GM12891 (cell line): ENCODE measurements at places on chromosomes 11 and 22.

DNA sequence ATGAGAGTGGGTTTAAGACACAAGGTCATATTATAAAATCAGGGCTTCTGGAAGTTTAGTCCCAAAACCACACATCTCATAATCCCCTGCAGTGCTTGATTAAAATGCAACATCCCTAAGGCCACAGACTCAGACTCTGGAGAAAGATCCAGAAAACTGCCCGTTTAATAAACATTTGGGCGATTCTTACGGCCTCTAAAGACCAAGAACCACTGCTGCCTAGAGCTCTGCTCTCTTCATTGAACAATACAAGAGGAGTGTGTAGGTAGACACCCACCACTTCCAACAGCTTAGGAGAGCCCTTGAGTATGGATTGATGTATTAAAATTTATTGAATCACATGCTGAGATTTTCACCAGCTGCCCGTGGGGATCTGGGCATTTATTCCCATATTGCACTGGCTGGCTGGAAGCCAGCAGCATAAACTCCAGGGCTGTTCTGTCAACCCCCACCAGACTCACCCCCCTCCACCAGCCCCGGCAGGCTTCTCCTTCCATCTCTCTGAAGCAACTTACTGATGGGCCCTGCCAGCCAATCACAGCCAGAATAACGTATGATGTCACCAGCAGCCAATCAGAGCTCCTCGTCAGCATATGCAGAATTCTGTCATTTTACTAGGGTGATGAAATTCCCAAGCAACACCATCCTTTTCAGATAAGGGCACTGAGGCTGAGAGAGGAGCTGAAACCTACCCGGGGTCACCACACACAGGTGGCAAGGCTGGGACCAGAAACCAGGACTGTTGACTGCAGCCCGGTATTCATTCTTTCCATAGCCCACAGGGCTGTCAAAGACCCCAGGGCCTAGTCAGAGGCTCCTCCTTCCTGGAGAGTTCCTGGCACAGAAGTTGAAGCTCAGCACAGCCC is 749 bp upstream of the BEST1 start:
- DNase-seq = no peak

DNA sequence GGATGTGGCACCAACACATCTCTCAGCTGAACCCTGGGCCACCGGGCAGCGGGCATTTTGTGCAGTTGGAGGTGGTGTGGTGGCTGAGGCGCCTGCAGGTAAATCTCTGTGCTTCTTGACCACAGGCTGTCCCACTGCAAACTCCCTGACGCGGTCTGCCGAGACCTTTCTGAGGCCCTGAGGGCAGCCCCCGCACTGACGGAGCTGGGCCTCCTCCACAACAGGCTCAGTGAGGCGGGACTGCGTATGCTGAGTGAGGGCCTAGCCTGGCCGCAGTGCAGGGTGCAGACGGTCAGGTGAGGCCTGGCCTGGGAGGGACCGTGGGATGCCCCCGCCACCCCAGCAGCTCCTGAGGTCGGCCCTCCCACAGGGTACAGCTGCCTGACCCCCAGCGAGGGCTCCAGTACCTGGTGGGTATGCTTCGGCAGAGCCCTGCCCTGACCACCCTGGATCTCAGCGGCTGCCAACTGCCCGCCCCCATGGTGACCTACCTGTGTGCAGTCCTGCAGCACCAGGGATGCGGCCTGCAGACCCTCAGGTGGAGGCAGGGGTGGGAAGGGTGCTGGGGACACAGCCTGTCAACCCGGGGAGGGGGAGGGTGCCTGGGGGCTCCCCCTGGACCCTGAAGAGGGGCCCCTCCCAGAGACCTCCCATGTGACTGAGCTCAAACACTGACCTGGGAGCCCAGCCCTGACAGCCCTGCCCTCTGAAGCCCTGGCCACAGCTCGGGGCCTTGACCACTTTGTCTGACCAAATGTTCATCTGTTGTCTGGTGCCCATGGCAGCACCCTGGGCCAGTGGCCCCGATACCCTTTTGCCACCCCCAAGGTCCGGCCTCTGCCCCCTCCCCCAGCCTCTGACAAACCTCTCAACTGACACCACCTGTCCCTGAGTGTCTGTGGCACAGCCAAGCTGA is 4.6 kb upstream of the PGGHG start:
- no peak for DNase-seq

DNA sequence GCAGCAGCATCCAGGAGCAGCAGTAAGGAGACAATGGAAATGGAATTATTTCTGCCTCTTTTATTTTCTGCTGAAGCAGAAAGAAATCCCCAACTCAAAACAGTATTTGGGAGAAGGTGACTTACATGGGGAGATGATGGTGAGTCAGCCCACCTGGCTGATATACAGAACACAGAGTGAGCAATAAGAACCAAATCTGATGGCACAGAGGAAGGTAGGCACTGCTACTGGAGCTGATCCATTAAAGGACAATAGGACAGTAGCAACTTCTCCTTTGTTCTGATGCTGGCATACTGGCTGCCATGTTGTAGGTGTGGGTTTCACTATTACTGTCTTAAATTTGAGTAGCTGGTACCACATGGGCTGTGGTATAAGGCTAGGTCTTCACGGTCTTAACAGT is 45.2 kb downstream of the CLPB start:
- no peak for DNase-seq

GRCh38 chr22:36659762-36660509 is 43.6 kb downstream of the CACNG2 start:
- no peak for DNase-seq

DNA sequence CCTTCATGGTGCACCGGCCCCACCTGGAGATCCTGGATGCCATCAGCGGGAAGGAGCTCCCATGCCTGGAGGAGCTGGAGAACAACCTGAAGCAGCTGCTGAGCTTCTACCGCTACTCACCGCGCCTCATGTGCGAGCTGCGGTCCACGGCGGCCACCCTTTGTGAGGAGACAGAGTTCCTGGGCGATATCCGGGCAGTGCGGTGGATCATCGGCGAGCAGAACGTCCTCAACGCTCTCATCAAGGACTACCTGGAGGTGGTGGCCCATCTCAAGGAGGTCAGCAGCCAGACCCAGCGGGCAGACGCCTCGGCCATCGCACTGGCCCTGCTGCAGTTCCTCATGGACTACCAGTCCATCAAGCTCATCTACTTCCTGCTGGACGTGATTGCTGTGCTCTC is 59.2 kb downstream of the SYT13 start:
- no peak for DNase-seq

DNA sequence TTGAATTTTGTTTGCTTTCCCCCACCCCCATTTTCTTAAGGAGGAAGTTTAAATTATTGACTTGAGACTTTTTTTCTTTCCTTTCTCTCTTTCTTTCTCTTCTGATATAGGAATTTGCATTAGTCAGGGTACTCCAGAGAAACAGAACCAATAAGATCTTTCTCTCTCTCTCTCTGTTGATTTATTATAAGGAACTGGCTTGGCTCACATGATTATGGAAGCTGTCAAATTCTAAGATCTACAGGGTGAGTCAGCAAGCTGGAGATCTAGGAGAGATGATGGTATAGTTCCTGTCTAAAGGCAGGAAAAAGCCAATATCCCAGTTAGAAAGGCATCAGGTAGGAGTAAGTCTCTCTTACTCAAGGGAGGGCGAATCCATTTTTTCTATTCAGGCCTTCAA is 64.0 kb downstream of the CCDC81 start:
- no peak for DNase-seq

- no peak for DNase-seq
These were observed 960 bp upstream of the CADM1 start for GRCh38 chr11:115505175-115505574.

- DNase-seq = no peak
These were observed 328.8 kb upstream of the CTSC start for GRCh38 chr11:88666364-88666763.

DNA sequence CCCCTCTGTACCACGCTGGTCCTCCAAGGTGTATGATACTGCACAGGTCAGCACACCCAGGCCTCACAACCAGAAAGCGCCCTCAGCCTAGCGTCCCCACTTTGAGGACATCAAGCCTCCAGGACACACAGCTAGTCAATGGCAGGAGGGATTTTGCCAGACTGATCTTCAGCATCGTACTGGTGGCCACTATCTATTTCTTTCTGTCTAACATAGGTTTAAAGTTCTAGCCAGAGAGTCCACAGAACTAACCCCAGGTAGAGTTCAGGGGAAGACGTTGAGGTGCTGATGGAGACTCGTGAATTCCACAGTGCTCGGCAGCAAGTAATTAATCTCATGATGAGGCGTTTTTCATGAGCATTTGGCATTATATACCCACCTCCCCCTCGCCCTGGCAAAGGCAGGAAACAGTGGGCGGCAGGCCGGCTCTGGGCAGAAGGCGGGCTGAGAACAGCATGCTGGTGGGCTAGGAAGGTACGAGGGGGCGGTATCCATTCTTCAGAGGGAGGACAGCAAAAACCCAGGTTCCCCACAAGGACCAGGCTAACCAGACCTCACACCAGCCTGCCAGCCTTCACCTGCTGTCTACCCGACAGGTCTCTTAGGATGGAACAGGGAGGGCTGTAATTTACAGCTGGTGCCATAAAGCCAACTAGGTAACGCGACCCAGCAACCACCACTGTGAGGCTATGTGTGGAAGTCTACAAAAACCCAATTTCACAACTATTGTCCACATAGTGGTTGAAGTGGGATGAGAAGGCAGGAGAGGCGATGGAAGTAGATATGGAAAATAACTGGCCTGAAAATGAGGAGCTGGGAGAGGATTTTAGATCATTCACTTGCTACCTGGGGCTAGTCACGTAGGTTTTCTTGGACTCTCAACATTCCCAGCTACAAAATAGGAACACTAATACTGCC is 18.5 kb downstream of the MYH9 start:
- no peak for DNase-seq

DNA sequence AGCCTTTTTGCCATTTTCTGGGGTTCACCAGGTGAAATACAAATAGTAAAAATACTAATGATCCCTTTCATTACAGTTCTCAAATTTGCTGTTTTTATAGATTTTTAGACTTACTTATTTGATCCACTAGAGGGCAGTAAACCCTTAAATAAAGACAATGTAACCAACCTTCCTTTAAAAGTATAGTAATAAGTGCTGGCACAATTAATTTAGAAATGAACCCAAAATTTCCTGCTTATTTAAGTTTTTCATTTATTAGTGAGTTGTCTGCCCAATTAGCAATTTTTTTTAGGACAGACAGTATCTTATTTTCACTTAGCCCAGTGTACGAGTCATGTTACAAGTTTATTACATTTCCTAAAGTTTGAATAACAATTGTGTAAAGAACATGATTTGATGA is 4.7 kb downstream of the DDIAS start:
- DNase-seq = no peak

DNA sequence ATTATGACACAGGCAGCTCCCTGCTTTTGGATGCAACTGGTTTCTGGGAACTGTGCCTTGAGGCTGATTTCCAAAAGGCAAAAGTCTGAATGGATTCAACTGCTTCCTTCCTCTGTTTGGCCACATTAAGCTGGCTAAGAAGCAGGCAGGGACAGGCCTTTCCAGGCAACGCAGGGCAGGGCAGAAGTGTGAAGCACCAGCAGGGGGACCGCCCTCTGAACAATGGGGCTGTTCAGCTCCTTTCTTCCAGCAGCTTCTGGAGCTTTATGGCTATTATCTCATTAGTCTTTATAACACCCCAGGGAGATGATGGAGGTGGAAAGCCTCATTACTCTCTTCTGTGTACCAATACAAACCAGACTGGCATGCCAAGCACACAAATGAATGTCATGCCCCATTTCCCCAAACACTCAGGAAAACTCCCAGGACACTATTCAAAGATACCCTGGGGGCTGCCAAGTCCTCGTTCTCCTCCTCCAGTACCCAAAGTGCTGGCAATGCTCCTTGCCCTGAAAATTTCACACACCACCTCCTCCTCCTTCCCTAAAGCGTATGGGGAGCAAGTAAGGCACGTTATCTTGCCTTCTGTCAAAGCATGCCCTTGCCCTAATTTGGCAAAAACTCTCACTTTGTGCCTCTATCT is 21.3 kb downstream of the MORC2 start:
- no peak for DNase-seq

GRCh38 chr11:119352857-119353260 is 6.4 kb upstream of the MFRP start:
- no peak for DNase-seq

DNA sequence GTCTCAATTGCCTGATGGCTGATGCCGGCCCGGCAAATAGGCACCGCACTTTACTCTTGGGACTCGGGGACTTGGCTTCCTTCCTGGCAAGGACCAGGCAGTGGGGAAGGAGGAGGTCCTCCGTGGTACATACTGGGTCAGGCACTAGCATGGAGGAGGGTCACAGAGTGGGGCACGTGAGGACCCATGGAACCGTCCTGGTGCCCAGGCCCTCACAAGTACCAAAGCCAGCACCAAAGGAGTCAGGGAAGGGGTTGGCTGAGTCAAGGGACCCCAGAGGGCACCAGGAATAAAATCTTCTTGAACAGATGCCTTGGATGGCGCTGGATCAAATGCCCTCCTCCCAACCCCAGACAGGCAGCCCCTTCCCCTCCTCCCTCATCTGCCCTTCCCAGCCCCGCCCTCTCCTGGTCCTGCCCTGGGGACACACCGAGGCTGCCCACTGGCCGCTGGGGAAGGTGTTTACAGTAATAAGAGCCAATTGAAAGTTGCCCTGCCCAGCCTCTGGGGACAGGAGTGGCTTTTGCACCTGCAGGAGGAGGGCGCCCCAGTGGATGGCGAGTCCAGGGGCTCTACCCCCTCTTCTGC is 5.6 kb upstream of the CARNS1 start:
- no peak for DNase-seq

DNA sequence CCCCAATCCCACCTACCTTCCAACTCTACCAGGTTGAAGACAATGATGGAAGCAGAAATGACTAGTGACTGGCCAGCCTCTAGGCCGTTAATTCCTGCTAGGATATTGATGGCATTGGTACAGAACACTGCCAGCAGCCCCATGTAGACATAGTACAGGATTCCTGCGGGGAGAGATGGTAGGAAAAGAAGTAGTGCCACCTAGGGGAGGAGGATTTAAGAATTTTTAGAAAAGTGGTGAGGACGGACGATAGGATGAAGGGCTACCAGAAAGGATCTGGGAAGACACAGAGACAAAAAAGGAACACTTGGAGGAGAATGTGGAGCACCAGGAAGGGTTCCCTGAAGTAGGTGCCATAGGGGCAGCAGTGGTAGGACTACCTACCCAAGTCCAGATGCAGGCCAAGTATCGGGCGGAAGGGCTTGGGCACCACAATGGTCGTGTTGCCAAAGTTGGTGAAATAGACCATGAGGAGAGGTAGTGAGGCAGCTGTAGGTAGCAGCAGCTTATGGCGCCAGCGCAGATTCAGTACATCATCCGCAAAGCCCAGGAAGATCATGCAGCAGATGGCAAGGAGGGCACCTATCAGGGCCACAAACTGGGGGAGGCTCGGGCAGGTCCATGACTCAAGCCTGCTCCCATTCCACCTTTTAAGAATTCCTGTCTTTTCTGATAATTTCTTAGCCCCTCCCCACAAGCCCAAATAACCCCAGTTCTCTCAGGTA is 1.2 kb downstream of the DPAGT1 start:
- no peak for DNase-seq

GRCh38 chr22:35777335-35777975 is 59.8 kb downstream of the APOL5 start:
- no peak for DNase-seq
